ENCODE measurements at places on chromosomes 16 and 17.

DNA sequence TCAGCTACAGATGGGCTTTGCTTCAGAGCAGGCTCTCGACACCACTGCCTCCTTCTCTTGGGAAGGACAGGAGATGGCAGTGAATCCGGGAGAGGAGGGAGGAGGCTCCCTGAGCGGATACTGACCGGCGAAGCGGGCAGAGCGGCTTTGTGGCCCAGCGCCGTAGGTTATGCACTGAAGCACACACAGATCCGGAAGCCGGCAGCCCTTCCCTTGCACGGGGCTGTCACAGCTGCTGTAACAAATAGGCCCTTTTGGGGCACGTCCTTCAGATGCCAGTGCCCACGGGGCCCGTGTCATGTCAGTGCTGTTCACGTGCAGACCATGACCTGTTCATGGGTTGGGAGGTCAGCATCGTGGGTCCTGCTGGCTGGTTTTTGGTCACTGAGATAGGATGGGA, 144.7 kb upstream of the CHMP6 start:
- DNase-seq: no peak

DNA sequence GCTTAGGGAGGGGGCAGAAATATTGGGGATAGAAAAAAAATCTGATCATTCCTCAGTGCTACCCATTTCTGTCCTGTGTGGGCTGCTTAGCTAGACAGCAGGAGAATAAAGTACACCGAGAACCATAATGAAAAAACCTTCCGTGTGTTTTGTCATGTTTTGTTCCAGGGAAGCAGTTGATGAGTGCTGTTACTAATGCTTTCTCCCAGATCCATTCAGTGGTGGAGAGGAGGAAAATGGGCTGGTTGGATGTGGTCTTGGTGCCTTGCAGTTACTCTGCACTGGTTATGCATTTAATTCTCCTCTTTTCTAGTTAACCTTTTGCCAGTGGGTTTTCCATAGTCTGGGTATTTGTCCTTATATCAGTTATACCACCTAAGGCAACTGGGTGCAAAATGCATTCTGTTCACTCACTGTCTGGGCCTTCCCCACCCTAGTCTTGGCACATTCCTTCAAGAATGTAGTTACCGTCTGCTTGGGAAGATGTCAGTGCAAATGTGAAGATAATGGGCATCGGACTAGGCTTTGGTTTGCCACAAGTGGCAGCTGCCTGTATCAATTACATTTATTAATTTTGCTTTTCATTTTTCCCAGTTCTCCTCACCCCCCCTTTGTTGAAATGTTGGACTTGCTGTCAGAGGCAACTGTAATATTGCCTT, 9.3 kb upstream of the TBKBP1 start:
- no peak for DNase-seq

DNA sequence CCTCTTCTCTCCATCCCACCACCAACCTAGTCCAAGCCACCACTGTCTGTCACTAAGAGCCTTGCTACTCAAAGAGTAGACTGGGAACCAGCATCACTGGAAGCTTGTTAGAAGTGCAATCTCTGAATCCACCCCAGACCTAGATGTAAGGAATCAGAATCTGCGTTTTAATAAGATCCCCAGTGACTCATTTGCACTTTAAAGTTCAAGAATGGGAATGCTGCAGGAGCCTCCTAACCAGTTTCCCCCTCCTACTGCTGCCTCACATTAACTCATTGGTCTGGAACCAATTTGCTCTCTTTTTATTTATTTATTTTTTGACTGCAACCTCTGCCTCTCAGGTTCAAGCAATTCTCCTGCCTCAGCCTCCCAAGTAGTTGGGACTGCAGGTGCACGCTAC, 19.8 kb upstream of the LYRM9 start:
- no peak for DNase-seq

DNA sequence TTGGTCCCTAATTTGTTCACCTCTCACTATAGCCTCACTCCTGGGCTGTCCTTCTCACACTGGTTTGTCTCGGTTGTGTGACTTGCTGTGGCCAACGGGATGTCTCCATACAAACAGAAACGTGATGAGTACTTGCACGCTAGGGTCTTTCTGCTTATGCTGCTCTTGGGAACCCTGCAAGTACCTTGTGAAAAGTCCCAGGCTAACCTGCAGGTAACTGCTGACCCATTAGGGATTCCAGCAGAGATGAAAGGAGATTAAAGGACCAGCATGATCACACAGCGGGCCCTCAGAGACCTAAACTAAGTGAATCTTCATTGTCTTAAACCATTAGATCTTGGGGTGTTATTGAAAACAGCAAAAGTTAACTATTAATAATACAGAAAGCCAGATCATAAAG, 562.8 kb upstream of the GOT2 start:
- no peak for DNase-seq

DNA sequence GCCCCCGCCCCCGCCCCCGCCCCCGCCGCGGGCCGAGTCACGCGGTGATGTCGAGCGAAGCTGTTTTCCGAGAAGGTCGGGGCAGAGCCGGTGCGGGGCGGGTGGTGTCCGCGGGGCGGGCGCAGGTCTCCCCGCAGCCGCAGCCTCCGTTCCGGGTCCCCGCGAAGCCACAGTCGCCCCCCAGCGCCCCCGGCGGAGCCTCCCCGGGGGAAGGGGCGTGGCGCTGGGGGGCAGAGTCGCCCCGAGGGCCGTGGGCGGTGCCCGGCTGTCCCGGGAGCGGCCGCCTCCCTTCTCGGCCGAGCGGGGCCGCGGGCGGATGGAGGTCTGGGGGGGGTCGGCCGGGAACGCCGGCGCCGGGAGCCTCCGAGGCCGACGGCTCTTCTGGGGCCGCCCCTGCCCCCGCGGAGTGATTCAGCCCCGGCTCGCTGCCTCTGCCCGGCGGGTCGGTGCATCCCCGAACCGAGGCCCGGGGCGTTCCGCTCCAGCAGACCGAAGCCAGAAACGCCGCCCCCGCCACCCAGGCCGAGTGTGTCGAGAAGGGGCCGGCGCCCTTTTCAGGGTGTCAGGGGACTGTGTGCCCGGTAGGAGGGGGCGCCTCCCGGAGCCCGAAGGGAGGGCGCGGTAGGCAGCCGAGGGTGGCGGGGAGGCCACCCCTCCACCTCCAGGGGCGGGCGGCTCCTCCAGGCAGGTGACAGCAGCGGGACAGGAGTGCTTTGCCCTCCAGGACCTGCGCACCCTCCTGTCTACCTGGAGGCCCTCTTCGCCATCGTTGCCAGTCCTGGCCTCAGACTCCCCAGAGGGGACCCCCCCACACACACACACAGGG, 1.7 kb downstream of the METRNL start:
- DNase-seq: no peak

DNA sequence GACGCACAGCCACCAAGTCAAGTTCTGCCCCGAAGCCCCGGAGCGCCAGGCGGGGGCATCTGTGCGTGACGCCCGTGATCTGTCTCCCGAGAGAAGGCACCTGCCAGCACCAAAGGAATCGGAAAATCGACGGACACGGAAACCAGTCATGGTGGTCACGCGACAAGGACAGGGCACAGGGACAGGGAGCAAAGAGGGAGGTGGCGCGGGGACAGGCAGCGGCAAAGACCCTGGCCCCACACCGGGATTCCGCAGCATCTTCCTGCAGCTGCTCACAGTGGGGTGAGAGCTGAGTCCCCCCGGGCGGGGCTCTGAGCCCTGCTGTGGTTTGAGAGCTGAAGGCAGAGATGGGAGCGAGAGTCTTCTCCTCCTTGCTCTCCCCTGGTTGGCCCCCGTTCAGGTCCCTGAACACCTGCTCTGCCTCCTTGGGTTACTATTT, 56.4 kb downstream of the ABR start:
- no peak for DNase-seq

- no peak for DNase-seq
Measured at GRCh38 chr17:64120159-64120810, 9.7 kb downstream of the ERN1 start.

DNA sequence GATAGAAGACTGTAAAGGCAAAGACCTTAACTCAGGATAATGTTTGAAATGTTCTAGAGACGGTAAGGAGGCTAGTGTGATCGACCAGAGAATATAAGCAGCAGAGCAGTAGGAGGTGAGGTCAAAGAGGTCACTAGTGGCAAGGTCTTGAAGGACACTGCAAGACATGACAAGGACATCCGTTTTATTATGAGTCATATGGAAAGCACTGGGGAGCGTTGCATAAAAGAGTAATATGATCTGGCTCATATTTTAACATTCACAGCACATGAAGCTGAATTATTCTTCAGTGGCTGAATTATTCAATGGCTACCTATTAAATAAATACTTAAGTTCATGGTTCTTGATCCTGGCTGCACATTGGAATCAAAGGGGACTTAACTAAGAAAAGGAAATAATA, 123.7 kb downstream of the SOX9 start:
- no peak for DNase-seq

DNA sequence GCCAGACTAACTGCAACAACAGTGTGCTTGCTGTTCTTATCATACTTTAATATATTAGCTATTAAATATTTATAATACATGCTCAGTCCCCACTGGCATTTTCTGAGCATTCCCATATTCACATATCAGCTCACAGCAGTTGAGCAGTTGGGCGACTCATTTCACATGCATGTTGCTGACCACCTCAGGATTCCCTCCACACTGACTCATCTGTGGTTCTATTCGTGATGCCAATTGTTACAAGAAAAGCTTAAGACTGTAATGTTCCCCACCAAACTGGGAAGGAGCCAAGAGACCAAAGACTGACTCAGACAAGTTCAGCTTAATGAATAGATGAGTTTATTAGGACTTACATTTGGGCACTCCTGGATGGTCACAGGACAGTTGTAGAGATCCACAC, 100.3 kb upstream of the KIF2B start:
- no peak for DNase-seq

- DNase-seq: no peak
Measured at GRCh38 chr16:56421976-56422669, 3.2 kb downstream of the AMFR start.

DNA sequence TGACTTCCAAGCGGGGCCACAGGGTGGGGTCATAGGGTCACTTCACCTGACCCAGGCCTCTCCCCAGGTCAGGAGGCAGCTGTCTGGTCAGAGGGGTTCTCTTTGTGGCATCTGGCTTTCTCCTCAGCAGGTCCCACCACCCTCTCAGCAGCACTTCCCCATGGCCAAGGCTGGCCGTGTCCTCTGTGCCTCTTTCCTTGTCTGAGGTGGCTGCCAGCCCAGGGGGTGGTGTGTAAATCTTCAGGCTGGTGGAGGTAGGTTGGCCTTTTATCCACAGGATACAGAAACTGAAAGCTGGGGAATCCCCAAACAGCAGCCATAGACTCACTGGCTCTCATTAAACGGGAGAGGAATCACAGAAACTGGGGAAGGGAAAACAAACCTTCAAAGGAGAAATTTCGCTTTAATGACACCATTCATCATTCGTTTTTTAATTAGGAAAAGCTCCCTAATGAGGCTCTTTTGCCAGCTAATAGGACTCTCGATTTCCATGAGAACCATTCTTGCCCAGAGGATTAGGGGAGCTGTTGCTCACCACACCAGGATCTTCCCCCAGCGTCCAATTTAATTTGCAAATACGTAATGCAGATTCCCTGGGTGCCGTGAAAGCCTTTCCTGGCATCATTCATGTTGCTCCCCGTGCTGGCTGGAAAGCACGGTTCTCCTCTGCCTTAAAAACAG, 18.0 kb downstream of the C17orf75 start:
- DNase-seq: no peak

- DNase-seq: no peak
Measured at GRCh38 chr16:52914428-52914827, 138.3 kb downstream of the CHD9NB start.

DNA sequence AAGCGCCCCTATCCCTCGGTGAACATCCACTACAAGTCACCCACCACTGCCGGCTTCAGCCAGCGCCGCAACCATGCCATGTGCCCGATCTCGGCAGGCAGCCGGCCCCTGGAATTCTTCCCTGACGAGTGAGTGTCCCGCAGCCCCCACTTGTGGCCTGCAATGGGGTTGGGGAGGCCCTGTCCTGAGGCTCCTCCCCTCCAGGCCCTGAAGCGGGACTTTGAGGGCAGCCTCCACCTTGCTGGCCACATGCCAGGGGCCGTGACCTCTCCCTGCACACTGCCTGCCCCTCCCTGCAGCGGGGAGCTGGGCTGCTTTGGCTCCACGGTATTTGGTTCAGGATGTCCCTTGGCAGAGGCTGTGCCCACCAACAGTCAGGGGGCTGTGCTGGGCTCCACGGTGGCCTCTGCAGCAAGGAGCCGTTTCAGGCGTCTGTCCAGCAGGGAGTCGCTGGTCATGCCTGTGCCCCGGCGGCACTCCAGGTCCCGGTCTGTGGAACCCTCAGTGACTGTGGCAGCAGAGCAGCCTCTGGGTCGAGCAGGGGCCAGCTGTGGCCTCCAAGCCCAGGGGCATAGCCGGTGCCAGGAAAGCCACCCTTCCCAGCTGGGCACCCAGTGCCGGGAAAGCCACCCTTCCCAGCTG, 8.3 kb downstream of the NME3 start:
- no peak for DNase-seq

DNA sequence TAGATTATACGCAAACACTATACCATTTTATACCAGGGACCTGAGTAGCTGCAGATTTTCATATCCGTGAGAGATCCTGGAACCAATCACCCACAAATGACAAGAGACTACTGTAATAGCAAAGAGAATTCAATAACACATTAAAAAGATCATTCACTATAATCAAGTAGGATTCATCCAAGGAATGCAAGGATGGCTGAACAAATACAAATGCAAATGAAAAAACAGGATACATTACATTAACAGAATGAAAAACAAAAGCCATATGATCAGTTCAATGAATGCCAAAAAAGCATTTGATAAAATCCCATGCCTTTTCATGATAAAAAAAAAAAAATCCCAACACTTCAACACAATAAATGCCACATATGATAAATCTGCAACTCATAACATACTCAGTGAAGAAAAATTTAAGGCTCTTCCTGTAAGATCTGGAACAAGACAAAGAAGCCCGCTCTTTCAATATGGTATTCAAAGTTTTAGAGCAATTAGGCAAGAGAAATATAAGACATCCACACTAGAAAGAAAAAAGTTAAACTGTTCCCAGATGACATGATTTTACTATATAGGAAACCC, 29.0 kb downstream of the N4BP1 start:
- no peak for DNase-seq

DNA sequence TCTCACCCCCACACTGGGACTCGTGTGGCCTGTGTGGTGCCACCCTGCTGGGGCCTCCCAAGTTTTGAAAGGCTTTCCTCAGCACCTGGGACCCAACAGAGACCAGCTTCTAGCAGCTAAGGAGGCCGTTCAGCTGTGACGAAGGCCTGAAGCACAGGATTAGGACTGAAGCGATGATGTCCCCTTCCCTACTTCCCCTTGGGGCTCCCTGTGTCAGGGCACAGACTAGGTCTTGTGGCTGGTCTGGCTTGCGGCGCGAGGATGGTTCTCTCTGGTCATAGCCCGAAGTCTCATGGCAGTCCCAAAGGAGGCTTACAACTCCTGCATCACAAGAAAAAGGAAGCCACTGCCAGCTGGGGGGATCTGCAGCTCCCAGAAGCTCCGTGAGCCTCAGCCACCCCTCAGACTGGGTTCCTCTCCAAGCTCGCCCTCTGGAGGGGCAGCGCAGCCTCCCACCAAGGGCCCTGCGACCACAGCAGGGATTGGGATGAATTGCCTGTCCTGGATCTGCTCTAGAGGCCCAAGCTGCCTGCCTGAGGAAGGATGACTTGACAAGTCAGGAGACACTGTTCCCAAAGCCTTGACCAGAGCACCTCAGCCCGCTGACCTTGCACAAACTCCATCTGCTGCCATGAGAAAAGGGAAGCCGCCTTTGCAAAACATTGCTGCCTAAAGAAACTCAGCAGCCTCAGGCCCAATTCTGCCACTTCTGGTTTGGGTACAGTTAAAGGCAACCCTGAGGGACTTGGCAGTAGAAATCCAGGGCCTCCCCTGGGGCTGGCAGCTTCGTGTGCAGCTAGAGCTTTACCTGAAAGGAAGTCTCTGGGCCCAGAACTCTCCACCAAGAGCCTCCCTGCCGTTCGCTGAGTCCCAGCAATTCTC, 27.4 kb downstream of the STH start:
- DNase-seq: no peak

Measured in cerebellar nuclear complex (tissue), 1 donor.